ENCODE measurements at places on chromosomes 4 and X.

DNA sequence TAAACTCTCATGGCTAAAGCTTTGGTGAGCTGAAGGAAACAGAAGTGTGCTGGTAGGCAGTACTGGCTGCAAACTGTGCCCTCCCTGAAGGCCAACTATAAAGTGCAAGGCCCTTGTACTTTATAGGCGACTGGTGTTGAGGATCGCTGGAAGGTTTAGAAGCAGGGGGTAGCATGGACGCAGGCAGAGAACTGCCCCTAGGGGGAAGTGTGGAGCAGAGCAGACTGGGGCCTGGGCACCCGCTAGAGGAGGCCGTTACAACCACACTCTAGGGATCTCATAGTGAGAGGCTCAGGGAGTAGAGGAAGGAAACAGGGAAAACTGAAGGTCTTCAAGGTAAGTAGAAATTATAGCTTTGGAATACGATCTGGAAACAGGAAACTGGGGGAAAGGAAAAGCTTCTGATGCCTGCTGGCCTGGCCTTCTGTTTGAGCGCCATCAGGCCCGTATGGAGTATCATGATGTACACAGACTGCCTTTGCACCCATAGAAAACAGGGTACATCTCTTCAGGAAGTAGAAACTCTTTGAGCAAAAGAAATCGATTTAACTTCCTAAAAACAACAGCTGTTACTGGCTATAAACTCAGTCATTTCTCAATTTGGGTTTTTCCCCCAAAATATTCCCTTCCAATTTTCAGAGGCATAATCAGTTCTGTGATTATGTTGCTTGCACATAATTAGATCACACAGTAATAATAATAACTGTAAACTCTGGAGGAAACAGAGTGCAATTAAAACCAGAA is 23.9 kb upstream of the TMSB4X start:
- peak; percentile 54 for DNase-seq

- no peak for DNase-seq
Observed at GRCh38 chr4:84691170-84691691, 108.3 kb downstream of the CDS1 start.

DNA sequence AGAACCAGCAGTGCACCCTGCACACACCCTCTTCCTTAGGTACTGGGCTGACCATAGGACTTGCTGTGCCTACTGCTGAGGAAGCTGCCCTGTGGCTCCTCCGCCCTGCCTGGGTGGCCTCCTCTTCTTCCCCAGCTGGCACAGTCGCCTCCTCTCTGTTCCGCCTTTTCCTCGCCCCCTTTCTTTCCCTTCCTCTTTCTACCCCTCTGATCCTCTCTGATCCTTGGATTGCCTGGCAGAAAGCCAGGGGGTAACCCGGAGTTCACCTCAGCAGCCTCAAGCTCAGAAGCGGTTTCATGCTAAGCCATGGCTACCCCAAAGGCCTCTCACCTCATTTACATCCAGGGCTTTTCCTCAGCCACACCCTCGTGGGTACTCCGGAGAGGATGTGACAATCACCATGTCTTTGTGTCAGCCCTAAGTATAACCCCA is 136.2 kb downstream of the SMIM20 start:
- no peak for DNase-seq

- DNase-seq, result no peak
Observed at GRCh38 chrX:109374262-109374960, 107.5 kb downstream of the GUCY2F start.

- peak; percentile 26 for DNase-seq
Observed at GRCh38 chrX:81195712-81196111, 6.0 kb downstream of the HMGN5 start.

DNA sequence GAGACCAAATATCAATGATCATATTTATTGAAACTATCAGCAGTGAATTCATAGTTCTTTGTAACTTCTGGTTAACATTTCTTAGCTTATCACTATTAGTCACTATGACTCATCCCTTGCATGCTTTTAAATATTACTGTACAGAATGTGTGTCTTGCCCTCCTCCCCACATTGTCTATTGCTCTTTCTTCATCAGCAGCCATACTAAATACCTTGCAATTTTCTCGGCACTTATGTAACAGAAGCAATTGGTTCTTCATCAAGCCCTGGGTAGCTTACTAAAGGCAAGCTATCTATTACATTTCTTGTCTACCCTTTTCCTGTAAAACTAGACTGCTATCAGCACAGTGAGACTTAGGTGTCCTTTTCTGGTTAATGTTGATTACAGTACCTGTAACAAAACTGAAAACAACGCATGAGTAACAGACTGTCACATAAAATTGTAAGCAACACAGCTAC is 8.2 kb downstream of the KLHL4 start:
- DNase-seq, result no peak

DNA sequence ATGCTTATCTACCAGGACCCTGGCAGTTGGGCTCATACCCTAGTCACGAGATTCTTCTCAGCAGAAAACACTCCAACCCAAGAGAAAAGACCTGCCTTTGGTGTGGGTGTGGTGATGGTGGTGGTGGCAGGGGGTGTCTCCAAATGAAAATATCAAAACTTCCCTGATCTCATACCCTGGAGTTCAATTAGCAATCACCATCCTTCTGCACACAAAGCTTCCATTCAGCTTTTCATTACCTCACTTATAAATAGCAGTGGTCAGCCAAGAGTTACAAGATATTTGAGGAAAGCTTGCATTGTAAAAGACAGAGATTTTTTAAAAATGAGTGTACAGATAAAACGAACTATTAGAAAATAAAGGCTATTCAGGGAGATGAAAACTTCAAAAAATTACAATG is 580.8 kb upstream of the MAGEB2 start:
- DNase-seq, result no peak

Data from activated T-helper 1 cell treated with Interleukin-2 at 50 U/mL for 16 hours (primary cell).